ENCODE measurements at places on chromosomes 7 and 10. TPM values are rescaled to one million over a fixed set of nuclear protein-coding genes. Genes with fewer than 3 reads are reported as not detected.

Gene PRR15
- 0.14 TPM for total RNA-seq

Gene DNAJB12
- 27.3 TPM for total RNA-seq

Gene ANXA11
- 432 TPM for total RNA-seq

Gene SRRM3
- total RNA-seq, result 4.0 TPM

Gene HTR5A
- total RNA-seq, result not detected

Gene SMKR1
- total RNA-seq, result not detected

Gene CALCR
- total RNA-seq, result not detected

Gene THSD7A
- total RNA-seq, result 1.0 TPM

Gene GFRA1
- 3.0 TPM for total RNA-seq

Gene PKD1L1
- total RNA-seq, result 2.8 TPM

Gene HOXA7
- not detected for total RNA-seq

Gene PROSER2
- total RNA-seq, result 1.6 TPM

Gene TRIM73
- total RNA-seq, result 2.2 TPM

Gene CALHM1
- total RNA-seq, result not detected

Gene SPDYE8
- not detected for total RNA-seq

All from heart right ventricle (tissue), 16 donors.